Activated effector memory CD4-positive, alpha-beta T cell treated with Interleukin-2 at 50 U/mL for 16 hours (primary cell): ENCODE measurements at places on chromosomes 6 and 20.

- DNase-seq = no peak
These were observed 22.7 kb downstream of the MAPK14 start for GRCh38 chr6:36050305-36050704.

- DNase-seq = no peak
These were observed 590 bp downstream of the EYS start for GRCh38 chr6:65706436-65706835.

GRCh38 chr6:21589352-21590345, 3.9 kb upstream of the SOX4 start:
- peak; percentile 58 for DNase-seq

- DNase-seq = no peak
These were observed 12.4 kb upstream of the GDAP1L1 start for GRCh38 chr20:44234566-44235317.

GRCh38 chr20:54040531-54040930, 29.9 kb downstream of the BCAS1 start:
- no peak for DNase-seq

DNA sequence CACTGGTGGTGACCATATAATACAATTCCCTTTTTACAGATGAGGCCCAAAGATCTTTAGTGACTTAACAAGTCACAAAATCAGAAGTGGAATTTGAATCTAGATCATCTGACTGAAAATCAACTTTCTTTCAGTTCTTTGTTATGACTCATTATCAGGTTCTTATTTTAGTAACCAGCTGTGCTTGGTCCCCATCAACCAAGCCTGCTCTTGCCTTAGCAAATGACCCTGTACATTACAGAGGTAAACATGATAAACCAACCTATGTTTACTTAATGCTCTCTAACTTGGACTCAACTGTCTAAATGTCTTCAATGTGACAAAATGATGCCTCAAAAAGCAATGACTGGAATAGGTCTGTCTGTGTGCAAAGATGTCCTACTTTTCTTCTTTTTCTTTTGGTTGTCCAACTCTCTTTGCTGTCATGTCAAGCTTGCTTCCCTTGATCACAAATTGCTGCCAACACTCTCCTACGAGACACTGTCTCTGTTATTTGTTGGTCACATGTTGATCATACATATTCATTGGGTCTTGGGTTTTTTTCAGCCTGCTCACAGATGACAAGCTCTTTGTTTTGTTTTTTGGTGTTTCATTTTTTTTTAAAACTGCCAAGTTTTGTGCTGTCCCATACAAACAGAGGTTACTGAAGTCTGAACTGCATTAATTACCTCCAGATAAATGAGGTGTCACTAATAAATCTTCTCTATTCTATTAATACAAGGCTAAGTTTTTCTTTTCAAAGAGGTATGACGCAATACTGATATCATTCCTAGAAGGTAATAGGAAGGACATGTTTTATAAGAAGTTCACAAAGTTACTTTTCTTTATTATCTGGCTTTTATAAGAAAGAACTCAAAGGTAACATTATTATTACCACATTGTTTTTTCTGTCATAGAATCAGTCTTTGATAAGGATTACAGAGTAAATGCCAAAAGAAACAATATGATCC, 62.2 kb upstream of the PLN start:
- no peak for DNase-seq

GRCh38 chr6:98832284-98833056, 1.9 kb upstream of the POU3F2 start:
- no peak for DNase-seq

DNA sequence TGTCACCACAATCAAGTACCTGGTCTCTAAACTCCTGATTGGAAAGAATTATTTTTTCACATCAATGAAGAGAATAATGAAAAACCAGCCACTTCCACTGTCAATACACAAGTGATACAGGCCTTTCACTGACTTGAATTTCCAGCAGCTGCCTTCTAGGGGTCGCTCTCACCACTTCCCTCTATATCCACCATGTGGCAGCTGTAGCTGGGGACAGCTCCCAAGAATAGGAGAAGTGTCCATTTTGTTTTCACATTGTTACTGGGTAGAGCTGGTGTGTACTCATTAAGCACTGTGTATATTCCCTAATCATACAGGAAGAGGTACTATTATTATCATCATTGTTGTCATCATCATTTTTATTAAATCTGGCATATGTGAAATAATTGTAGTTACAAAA, 438.4 kb upstream of the SPTLC3 start:
- no peak for DNase-seq

GRCh38 chr6:106918115-106918514, 56.4 kb downstream of the CD24 start:
- no peak for DNase-seq

- no peak for DNase-seq
These were observed 77.4 kb downstream of the TTLL2 start for GRCh38 chr6:167402195-167402686.

- no peak for DNase-seq
These were observed 359.2 kb downstream of the RIMS1 start for GRCh38 chr6:72245565-72245964.

DNA sequence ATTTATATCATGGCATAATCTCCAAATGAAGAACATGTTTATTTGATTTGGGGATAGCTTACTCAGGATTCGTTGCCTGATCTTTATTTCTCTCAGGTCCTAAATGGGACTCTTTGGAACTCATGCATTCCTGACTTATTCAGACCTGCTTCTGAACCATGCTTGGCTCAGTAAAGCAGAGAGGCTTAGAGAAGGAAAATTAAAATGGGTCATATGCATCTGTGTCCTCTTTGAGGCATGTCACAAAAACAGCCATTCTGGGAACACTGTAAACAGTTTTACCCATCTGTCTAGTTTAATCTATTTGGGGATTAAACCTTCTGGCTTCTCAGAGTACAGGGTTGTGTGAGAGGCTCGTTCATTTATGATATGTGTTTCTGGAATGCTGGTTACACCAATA, 1017.3 kb downstream of the KIF16B start:
- DNase-seq = no peak

GRCh38 chr20:46139266-46139889, 21.3 kb downstream of the CD40 start:
- DNase-seq = no peak

- no peak for DNase-seq
These were observed 71.0 kb downstream of the SSR1 start for GRCh38 chr6:7241709-7242645.

- DNase-seq = no peak
These were observed 23.4 kb downstream of the MGME1 start for GRCh38 chr20:17992224-17992637.

GRCh38 chr20:37329481-37330165, 16.3 kb upstream of the SRC start:
- DNase-seq = no peak

DNA sequence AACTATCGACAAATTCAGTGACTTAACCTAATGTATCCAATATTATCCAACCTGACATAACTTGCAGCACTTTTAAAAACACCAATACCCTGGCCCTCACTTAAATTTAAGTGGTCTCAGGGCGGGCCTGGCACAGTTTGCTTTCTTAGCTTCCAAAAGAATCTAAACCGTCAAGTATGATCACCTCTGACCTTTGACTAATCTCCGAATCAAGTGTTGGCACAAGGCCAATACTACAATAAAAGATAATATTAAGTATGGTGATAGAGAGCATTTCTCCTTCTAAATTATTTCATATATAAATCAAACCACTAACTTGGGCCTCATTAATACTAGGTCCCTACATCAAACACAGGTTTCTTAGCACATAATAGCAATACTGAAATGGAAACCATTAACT, 153.0 kb downstream of the PTPRK start:
- DNase-seq = no peak

DNA sequence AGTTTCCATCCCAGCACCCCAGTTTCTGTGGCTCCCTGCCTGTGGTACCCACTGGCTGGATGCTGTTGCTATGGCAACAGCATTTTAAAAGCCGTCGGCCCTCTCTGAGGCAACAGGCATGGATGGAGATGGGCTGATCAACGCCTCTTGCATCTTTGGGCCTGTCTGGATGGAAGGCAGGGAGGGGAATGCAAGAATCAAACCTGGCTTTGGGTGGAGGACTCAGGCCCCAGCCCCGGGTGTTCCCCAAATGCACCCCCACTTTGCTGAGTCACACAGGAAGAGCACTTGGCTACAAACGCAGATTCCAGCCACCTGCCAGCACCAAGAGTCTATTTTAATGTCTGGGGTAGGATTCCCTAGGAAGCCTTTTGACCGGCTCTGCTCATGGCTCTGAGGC, 45.7 kb upstream of the TGM2 start:
- no peak for DNase-seq

DNA sequence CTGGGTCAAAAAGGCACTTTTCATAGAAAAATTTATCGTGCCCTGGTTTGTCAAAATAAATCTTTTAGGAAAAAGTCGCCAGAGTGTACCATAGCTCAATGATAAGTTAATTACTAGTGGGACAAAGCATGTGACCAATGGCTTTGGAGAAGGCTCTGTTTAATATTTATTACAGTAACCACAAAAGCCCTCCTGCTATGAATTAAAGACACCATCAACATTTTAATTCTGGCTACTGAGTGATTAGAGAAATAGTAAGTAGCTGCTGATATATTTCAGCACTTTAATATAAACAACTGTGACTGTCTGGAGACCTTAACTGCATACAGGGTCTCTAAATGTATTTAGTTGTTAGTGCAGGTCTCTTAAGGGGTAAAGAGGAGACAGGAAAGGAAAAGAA, 38.3 kb downstream of the KIF13A start:
- DNase-seq = no peak

DNA sequence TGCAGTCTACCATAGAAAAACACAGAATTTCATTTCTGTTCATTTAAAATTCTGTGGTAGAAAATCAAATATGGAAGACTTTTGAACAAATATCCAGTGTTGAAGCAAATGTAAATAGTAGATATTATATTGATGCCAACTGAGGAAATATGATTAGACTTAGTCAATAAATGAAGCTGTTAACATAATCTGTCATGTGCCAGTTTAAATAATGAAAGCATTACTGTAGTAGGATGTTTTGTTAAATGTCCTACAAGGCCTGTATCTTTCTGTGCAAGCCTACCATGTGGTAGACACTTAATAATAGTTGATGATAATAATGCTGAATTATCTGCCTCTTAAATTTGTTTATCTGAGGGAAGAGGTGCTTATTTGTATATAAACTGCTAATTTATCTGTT, 55.9 kb downstream of the CBFA2T2 start:
- no peak for DNase-seq

DNA sequence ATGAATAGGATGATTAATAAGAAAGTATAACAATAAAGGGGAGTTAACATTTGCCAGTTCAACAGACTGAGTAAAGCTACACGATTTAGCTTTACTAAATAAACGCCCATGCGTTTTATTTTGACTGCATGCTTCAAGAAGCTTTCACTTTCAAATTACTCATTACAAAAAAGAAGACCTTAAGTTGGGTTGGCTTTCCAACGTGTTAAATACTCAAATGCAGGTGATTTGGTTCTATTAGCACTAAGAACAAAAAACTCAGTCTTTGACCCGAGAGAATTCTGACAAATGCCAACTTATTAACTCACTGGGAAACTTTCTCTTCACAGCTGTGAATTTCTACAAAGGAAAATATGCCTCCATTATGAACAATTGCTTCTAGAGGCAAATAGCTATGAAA, 24.8 kb downstream of the RNF146 start:
- DNase-seq = no peak

DNA sequence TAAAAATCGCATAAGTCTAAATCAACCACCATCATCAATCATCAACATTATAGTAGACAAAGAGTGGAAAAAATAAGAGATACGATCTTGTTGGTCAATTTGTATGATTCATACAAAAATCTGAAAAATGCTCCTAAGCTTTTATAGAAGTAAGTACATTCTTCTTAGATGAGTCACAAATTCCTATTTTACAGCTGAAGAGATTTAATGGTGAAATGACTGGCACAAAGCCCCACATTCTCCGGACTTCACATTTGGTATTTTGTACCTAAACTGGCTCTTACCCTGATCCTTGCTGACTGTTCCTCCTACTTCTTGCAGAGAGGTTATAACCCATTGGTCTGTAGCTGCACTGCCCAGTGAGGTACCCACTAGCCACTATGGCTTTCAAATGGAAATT, 29.9 kb upstream of the PREP start:
- DNase-seq = no peak

DNA sequence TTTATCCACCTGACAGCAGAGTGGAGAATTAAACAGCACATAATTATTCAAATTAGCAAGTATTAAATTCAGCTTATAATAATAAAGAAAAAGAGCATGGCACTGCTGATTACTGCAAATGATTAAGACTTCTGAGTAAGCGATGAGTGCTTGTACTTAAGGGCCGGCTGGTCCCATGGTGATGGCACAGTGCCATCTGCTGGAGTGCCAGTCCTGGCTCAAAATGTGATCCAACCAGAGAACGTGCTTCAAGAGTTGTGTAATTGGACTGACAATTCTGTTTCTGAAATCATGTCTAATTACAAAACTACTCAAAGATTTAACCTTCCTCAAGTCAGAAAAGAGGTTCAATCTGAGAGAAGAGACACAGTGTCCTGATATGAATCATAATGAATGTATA, 181.6 kb upstream of the RGS17 start:
- DNase-seq = no peak

DNA sequence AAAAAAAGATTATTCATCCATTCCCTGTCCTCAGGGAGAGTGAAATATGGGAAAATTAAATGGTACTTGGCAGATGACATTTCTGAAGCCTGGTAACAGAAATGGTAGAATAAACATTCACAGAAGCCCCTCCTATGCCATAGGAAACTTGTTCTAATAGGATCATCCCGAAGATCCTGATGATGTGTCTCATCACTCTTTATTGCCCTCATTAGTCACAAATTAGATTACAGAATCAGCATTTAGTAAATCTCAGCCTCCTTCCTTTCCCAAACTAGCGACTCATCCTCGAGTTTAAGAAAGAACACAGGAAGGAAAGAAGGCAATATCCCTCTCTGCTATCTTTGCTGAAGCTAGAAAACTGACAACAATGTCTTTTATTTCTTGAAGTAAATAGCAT, 154.4 kb downstream of the TMEM200A start:
- DNase-seq = no peak

DNA sequence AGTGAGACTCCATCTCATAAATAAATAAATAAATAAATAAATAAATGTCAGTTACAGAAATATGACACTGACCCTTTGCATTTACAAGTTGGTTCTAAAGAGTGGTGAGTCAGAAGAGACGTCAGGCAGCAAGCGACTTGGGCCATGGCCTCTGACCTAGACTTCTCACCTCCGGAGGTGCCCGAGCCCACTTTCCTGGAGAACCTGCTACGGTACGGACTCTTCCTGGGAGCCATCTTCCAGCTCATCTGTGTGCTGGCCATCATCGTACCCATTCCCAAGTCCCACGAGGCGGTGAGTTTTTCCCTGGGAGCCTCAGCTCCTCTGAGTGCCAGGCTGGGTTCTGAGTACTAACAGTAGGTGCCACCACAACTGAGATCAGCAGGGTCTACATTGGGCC, 11.7 kb downstream of the MANBAL start:
- no peak for DNase-seq

GRCh38 chr20:51372176-51372803, 170.2 kb downstream of the NFATC2 start:
- DNase-seq = peak; percentile 43

DNA sequence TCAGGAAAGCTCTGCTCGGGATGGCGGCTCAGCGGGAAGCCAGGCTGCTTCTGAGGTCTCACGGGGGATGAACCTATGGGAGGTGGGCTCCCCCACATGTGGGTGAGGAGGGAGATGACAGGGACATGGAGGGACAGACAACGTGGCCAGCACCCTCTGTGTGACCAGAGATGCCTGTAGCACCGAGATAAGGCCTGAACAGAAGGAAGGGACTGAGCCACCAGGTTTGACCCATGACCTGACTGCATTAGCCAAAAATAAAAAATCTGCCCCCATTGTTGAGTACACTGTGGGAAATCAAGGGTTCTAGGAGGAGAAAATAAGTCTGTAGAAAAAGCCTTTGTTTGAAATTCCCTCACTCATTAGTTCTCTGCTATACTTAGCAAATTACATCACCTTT, 105.7 kb downstream of the RNASET2 start:
- no peak for DNase-seq
